ENCODE measurements at places on chromosomes 5 and 9.
A peak's percentile ranks its signal among the peaks of the same experiment; 100 is the strongest.

DNA sequence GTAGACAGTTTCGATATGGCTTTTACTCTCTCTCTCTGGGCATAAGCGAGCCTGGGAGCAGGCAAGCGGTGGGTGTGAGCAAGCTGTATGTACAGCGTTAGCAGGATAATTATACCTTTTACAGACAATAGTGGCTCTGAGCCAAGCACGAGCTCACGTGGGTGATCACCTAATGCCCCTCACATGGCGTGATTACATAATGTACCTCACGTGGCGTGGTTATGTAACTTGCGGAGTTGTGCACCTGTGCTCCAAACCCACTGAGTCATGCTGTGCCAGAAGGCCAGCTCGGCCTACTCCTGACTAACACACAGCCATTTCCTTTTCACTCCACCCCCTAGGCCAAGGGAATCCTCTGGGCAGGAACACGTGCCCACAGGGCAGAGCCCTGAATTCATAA, 797.2 kb downstream of the EFNA5 start:
- H3K27ac ChIP-seq, result no peak overlapping the region
- no peaks in the 10 kb centered on the region for H3K27me3 ChIP-seq
- H3K4me1 ChIP-seq, result no peaks in the 10 kb centered on the region
- no peaks in the 10 kb centered on the region for H3K36me3 ChIP-seq

DNA sequence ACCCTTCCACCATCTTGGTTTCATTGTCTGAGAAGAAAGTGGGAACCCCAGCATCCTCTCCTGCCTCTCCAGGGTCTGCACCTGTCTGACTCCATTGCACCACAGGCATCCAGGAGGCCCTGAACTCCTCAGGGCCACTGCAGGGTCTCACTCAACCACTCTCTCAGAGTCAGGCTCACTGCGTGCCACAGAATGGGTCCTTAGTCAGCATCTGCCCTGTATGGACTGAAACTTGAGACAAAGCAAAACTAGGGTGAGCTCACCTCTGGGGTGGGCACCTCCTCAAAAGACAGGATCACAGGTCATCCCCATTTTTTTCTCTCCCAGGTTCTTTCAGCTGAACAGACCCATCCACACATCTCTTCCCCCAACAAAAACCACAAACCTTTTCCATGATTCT, 59.2 kb upstream of the CPEB4 start:
- H3K36me3 ChIP-seq, result no peaks in the 10 kb centered on the region
- DNase-seq, result no peak
- no peak overlapping the region for H3K27ac ChIP-seq
- H3K4me1 ChIP-seq, result no peaks in the 10 kb centered on the region
- H3K4me3 ChIP-seq, result no peak overlapping the region
- no peaks in the 10 kb centered on the region for H3K27me3 ChIP-seq

DNA sequence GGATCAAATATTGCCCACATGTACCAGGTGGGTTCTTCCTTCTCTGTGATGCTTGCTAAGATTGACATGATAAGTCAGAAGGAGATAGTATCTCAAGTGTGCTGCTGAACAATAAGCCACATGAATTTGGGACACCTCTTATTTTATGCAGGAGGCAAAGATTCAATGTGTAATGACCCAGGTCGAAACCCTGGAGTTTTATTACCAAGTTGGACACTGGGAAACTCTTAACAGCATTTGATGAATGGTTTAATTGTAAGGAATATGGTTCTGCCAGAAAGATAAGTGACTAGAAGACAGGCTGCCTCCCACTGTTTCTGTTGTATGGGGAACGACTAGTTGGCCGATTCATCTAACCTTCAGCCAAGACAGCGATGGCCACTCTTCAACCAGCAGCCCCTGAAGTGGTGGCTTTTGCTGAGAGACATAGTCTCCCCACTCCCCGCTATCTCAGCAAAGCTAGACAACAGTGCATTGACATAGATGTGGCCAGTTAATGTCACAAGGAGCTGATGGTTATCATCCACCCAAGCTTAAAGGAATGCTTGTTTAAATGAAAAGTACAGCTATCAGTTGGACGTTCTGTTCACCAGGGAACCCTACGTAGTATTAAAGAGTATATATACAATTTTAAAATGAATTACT, 407.7 kb downstream of the KDM4C start:
- no peaks in the 10 kb centered on the region for H3K4me1 ChIP-seq
- H3K27ac ChIP-seq, result no peak overlapping the region
- DNase-seq, result no peak
- H3K27me3 ChIP-seq, result no peaks in the 10 kb centered on the region

DNA sequence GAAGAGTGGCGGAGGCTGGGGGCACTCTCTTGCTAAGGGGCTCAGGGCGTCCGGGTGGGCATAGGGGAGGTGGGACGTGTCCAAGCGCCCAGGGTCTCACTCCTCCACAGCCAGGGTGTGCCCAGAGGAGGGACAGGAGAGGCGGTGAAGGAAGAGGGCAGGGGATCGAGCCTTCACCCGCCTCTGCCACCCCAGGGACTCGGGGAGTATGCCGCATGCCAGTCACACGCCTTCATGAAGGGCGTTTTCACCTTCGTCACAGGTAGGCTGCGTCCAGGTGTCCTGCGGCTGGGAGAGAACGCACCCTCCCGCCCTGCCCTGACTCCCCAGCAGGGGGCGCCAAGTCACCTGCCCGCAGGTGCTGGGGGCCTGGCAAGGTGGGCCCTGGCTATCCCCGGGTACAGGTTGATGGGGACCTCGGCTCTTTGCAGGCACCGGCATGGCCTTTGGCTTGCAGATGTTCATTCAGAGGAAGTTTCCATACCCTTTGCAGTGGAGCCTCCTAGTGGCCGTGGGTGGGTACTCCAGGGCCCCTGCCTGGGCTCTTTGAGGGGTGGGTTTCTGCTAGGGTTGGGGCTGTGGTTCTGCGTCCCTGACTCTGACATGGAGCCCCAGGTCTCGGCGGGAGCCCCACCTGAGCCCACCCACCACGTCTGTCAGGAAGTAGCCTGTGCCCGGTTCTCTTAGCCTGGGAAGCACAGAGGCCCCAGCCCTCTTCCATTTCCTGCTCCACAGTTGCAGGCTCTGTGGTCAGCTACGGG, 552 bp downstream of the TMEM141 start:
- no peak overlapping the region for H3K27ac ChIP-seq
- H3K4me1 ChIP-seq, result no peaks in the 10 kb centered on the region
- H3K36me3 ChIP-seq, result no peaks in the 10 kb centered on the region
- H3K27me3 ChIP-seq, result no peaks in the 10 kb centered on the region

GRCh38 chr5:137891849-137892248, 2.6 kb downstream of the PKD2L2 start:
- no peaks in the 10 kb centered on the region for H3K4me1 ChIP-seq
- no peaks in the 10 kb centered on the region for H3K27me3 ChIP-seq
- DNase-seq, result no peak
- H3K27ac ChIP-seq, result no peak overlapping the region
- H3K36me3 ChIP-seq, result no peaks in the 10 kb centered on the region

- H3K27me3 ChIP-seq, result no peaks in the 10 kb centered on the region
Measured at GRCh38 chr9:15622318-15622971, 69.6 kb downstream of the CCDC171 start.

GRCh38 chr9:136499071-136499934, 16.5 kb upstream of the SEC16A start:
- H3K4me3 ChIP-seq, result no peak overlapping the region
- no peaks in the 10 kb centered on the region for H3K27me3 ChIP-seq
- peaks cover 14% of the 10 kb centered on the region for H3K36me3 ChIP-seq
- no peaks in the 10 kb centered on the region for H3K4me1 ChIP-seq
- H3K27ac ChIP-seq, result no peak overlapping the region

DNA sequence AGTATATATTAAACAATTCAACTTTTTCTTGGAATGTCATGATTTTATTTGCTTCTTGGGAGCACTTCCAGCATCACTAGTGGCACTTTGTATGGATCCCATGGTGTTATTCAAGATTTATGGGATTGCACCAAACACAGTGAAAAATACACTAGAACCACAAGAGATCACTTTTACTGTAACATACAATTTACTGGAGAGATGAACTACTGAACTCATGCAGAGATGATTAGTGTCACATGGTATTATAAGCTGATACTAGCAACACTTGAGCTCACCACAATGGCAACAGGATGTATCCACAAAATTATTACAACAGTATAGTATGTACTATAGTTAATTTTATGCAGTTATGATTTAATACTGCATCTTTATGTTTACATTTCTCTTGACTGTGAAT, 16.3 kb upstream of the SLC36A2 start:
- no peak overlapping the region for H3K27ac ChIP-seq
- no peaks in the 10 kb centered on the region for H3K36me3 ChIP-seq
- H3K4me1 ChIP-seq, result no peaks in the 10 kb centered on the region
- no peaks in the 10 kb centered on the region for H3K27me3 ChIP-seq
- no peak for DNase-seq

- H3K4me1 ChIP-seq, result no peaks in the 10 kb centered on the region
- H3K27me3 ChIP-seq, result no peaks in the 10 kb centered on the region
- DNase-seq, result no peak
Measured at GRCh38 chr9:8408575-8409190, 609.1 kb upstream of the DMAC1 start.

DNA sequence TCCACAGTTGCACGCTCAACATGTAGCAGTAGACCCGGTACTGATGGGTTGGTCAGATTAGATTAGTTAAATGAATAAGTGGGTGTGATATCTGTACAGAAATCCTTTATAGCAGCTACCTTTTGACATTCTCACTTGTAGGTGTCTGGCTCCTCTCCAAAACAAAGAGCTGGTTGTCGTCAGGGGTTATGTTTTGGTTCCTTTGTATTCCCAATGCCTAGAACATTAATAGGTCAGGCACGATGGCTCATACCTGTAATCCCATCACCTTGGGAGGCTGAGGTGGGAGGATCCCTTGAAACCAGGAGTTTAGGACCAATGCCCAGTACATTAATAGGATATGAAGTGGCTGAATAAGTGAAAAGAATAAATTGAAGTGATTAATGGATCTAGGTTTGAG, 182.1 kb downstream of the SNCAIP start:
- no peaks in the 10 kb centered on the region for H3K36me3 ChIP-seq
- no peaks in the 10 kb centered on the region for H3K27me3 ChIP-seq
- H3K27ac ChIP-seq, result no peak overlapping the region
- no peak overlapping the region for H3K4me3 ChIP-seq
- no peak for DNase-seq

- no peak overlapping the region for H3K4me3 ChIP-seq
- peak; percentile 44 for DNase-seq
- H3K27ac ChIP-seq, result no peak overlapping the region
- peaks cover 2% of the 10 kb centered on the region for H3K27me3 ChIP-seq
Measured at GRCh38 chr9:131773911-131774379, 34.1 kb upstream of the RAPGEF1 start.

DNA sequence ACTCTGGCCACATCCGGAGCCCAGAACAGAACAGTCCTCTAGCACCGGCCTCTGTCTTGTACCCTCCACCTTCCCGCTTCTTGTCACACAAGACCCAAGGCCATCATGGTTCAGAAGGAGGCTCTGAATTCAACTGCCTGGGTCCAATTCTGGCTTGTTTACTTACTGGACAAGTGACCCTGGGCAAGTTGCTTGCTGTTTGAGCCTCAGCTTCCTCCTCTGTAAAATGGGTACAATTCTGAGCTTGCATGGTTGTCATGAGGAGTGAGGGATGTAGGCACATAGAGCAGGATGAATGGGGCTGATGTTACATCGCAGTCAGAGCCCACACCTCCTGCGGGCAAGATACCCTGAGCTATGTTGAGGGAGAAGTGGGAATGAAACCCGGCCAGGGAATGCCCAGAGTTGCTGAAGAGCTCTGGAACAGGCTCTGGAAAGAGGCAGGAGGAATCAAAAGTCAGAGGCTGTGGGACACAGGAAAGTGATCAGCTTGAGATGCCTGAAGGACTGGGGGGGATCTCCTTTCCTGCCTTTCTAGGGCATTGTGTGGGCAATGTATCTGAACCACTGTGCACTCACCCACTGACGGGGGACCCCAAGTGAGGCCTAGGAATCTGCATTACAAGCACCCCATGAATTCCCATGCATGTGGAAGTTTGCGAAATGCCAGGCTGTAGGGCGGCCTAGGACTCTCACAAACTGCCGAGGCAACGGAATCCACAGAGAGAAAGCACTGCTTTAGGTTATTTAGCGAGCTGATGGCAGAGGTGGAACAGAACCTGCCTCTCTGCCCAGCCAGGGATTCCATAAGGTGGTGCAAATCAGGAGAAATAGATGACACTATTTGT, 29.4 kb upstream of the IL17B start:
- H3K27me3 ChIP-seq, result no peaks in the 10 kb centered on the region
- peak overlapping the region; percentile 95 for H3K27ac ChIP-seq
- peak overlapping the region; percentile 89 for H3K4me3 ChIP-seq
- DNase-seq, result peak; percentile 53
- H3K36me3 ChIP-seq, result peaks cover 40% of the 10 kb centered on the region

GRCh38 chr9:109478665-109479380, 19.3 kb downstream of the PTPN3 start:
- no peak overlapping the region for H3K4me3 ChIP-seq
- no peaks in the 10 kb centered on the region for H3K27me3 ChIP-seq
- DNase-seq, result no peak

DNA sequence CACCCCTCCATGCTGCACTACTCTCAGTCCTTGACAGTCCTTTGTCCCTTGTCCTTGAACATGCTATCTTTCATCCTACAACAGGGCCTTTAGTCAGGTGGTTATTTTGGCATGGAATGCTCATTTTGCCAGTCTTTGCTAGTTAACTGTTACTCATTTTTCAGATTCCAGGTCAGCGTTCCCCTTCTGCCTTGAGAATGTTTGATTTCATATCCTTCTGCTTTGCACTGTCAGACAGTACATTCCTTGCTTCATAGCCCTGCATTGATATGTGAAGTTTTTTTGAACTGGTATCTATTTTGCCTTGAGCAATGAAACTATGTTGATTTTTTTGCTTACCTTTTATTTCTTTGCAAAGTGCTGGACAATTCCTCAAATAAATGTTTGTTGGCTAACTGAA, 638.2 kb upstream of the SEMA6A start:
- no peaks in the 10 kb centered on the region for H3K4me1 ChIP-seq
- no peak overlapping the region for H3K27ac ChIP-seq
- H3K4me3 ChIP-seq, result no peak overlapping the region
- no peaks in the 10 kb centered on the region for H3K36me3 ChIP-seq
- no peaks in the 10 kb centered on the region for H3K27me3 ChIP-seq

DNA sequence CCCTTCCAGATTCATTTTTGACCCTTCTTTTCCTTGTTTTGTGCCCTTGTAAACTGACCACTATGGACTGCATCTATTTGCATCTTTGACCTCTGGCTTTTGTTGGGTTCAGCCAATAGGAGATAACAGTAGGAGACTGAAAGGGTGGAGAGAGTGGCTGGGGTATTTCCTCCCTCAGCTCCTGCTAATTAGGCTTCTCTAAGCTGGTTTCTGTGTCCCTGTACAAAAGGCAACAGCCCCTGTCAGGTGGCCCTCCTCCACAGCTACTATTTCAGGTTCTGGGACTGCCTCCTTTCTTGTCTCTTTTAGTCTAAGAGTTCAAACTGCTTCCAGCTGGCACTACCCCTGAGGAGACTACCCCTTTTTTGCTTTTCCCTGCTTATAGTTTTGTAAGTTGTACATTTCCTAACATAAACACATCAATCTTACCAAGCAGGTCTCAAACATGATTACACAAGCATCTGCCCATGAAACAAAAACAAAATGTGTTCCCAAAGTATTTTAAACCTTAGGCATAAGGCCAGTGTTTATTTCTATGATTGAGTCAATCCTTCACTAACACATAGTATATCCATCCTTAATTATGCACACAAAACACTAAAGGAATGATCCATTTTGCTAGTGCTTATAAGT, 262.0 kb upstream of the TRPM3 start:
- H3K4me1 ChIP-seq, result no peaks in the 10 kb centered on the region
- H3K27ac ChIP-seq, result no peak overlapping the region
- H3K27me3 ChIP-seq, result no peaks in the 10 kb centered on the region
- H3K4me3 ChIP-seq, result no peak overlapping the region

- H3K36me3 ChIP-seq, result no peaks in the 10 kb centered on the region
- H3K4me3 ChIP-seq, result no peak overlapping the region
- H3K4me1 ChIP-seq, result no peaks in the 10 kb centered on the region
Measured at GRCh38 chr5:67842806-67843205, 372.8 kb upstream of the PIK3R1 start.
